ENCODE measurements at places on chromosomes 6 and 20.

GRCh38 chr20:35826397-35826998 is 54.7 kb downstream of the PHF20 start:
- DNase-seq, result no peak

DNA sequence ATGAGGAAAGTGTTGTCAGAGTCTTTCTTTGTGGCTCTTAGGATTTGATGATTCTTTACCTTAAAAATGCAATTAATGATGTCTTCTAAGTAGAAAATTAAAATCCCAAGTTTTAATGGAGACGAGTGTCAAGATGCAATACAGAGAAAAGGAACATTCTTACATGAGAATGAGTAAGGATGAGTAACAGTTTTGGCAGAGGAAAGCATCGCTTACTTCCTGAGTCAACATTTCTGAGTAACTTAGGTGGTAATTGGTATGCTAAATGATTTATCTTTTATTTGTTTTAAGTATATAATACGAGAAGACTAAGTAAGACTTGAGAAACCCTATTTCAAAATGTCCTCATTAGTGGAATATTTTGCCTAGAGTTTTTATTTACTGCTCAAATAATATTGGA is 101.3 kb downstream of the RTN4IP1 start:
- DNase-seq, result no peak

GRCh38 chr6:135075018-135075417 is 20.4 kb upstream of the HBS1L start:
- no peak for DNase-seq

GRCh38 chr20:42744756-42745465 is 444.8 kb downstream of the PTPRT start:
- DNase-seq, result no peak

DNA sequence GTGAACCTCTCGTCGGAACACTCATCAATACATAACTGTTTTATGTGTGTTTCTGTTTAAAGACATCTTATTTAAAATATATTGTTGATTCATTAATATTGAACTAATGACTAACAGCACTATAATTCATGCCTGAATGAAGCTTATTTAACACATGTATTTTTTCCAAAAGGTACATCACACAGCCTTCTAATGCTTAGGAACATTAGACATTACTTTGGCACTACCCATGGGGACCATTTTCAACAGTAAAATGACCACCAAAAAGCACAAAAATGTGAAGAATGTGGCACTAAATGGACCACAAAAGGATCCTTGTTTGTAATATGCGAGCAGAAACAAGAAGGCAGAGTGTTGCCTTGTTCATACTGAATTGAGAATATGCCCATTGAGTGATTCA is 109.2 kb downstream of the CEP57L1 start:
- no peak for DNase-seq

DNA sequence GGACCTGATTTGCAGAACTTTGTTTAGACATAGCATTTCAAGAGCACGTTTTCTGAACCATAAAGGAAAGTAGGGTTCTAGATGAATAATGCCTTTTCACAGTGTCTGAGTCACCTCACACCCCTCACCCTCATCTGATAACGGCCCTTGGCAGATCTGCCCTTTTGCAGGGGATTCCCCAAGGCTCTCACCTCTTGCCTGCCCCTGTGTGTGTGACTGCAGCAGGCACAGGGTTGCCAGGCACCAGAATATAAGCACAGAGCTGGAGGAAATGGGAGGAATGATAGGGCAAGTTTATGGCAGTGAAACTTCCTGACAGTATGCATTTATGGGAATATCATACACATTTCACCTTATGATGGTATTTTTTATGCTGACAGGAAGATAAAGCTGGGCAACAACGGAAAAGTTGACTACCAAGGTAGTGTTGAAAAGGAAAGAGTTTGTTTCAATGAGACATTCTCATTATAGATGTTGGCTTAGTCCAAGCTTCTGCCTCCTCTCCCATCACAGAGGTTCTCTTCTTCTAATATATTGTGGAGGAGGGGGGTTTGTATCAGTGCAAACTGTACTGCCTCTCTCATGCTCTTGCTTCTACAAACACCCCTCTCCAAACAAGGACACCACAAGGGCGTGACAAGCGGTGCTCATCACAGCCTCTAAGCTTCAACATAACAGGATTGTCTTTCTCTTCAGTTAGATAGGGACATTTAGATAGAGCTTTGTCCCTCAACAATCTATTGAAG is 101.5 kb upstream of the BACH2 start:
- peak; percentile 75 for DNase-seq

- DNase-seq, result no peak
Observed at GRCh38 chr6:106744781-106745180, 115.4 kb downstream of the QRSL1 start.

- DNase-seq, result no peak
Observed at GRCh38 chr6:125738276-125738675, 11.2 kb upstream of the HEY2 start.

GRCh38 chr20:41038878-41039404 is 10.3 kb downstream of the TOP1 start:
- DNase-seq, result no peak

DNA sequence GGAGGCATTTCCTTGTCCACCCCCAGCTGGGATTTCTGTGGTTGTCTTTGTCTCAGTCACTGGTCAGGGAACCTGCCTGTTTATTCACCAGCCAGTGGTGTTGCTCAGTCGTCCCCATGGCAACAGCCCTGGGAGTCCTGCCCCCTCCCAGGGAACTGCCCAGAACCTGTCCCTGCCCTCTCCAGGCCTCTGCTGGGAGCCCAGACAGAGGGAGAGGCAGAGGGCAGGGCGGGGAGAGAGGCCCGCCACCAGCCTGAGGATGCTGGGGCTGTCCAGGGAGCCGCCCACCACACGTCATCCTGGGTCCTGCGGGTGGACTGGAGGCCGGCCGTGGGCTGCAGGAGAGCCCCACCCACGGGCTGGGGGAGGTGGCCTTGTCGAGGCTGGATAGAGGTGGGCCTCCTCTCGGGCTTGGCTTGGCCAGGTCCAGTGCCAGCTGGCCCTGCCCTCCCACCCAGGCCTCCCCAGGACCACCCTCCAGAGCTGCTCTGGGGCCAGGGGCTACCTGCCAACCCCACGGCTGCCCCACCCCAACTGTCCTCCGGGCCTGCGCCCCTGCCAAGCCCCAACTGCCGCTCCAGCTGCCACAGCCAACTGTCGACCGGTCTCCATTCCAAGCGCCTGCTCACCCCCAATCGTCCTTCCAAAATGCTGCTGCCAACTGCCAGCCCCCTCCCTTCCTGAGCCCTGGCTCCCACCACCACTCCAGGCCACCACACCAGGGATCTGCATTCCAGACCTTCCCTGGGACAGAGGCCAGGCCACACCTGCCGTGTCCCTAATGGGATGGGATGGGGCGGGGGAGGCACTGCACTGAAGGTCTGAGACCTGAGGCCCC is 4.2 kb upstream of the ZBTB46 start:
- no peak for DNase-seq

GRCh38 chr20:62460678-62461077 is 15.1 kb downstream of the GATA5 start:
- DNase-seq, result no peak

DNA sequence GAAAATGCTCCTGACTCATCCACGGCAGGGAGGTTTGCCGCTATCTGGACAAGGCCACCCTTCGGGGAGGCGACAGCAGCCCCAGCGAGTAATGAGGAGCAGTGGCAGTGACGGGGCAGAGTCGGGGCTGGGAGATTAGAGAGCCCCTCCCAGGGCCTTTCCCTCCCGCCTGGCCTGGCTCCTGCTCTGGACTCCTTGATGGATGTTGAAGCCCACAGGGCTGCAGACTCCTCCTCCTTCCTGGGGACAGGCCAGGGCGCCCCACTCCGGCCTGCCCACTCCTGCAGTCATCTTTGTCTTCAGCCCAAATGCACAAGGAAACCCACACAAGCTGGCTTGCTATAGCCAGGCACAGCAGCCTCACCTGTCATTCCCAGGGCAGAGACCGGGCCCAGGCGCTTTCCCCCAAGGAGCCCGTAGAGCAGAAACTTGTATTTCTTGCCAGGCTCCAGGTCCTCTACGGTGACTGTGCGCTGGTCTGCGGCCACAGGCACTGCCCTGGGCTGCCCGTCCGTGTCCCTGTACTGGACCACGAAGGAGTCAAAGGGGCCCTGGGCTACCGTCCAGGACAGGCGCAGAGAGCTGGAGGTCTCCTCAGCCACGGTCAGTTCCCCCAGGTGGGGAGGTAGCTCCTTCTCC is 7.7 kb downstream of the CYP21A2 start:
- DNase-seq, result no peak

DNA sequence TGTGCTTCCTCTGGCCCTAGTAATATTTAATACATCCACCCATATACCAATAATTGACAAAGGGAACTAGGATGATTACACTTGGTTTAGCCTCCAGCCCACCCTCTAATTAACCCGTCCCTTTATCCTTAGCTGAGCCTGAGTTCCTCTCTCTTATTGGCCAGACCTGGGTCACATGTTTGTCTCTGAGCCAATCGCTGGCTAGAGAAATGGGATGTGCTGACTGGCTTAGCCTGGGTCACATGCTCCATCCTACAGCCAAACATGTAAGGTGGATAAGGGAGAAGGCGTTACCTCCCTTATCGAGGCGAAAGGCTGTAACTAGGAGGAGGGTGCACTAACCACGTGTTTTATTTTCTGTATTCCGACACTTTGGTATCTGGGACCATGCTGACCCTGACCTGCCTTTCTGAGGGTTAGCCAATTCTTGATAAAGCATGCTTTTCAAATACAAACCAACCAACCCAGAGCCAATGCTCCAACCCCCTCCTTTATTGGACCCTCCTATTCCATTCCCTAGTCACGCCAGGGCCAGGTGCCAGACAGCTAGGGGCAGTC is 262.7 kb downstream of the PREX1 start:
- no peak for DNase-seq

DNA sequence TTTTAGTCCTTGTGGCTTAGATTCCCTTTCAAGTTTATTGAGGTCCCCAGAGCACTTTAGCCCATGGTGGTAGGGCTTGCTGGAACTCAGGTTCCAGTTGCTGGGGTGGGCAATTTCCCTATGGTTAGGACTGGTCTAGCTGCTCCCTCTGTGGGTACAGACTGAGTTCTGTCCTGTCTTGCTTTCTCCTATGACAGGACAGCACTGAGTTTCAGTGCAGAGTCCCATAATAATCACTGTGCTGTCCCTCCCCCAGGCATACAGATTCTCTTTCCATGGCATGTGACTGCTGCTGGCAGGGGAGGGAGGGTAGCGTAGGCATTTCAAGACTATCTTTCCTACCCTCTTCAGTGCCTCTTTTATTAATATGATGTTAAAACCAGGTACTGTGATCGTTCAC is 17.1 kb upstream of the ERVFRD-1 start:
- DNase-seq, result no peak

DNA sequence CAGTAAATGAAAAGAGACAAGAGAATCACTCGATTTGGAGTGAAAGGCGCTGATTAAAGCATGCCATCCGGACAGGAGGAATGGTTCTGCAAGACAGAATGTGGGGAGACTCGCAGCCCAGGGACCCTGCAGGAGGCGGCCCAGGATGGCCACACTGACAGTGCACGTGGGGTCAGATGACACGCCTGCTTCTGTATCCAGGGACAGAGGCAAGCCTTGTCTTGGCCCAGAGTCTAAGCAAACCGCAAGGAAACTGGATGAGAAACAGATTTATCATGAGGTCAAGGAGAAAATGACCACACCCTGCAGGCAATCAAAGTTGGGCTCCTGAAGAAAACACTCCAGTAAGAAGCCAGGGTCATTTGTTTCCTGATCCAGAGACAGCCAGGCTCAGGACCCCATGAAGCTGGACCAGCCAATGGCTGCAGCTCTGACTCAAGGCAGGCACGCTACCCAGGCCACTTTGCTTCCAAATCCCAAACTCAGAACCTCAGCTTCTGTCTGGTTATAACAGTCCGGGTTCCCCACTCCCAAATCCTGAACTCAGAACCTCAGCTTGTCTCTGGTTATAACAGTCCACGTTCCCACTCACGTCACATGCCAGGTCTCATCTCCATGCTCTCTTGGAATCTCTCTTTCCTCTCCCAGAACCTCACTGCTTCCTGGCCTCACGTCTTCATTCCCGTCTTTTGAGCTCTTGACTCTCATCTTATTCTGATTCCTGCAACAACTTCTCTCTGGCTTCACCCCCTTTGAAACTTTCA is 144.9 kb upstream of the THBS2 start:
- DNase-seq, result no peak

GRCh38 chr20:8305449-8305978 is 173.4 kb downstream of the PLCB1 start:
- peak; percentile 31 for DNase-seq

GRCh38 chr20:11221046-11221445 is 547.2 kb upstream of the JAG1 start:
- DNase-seq, result no peak

DNA sequence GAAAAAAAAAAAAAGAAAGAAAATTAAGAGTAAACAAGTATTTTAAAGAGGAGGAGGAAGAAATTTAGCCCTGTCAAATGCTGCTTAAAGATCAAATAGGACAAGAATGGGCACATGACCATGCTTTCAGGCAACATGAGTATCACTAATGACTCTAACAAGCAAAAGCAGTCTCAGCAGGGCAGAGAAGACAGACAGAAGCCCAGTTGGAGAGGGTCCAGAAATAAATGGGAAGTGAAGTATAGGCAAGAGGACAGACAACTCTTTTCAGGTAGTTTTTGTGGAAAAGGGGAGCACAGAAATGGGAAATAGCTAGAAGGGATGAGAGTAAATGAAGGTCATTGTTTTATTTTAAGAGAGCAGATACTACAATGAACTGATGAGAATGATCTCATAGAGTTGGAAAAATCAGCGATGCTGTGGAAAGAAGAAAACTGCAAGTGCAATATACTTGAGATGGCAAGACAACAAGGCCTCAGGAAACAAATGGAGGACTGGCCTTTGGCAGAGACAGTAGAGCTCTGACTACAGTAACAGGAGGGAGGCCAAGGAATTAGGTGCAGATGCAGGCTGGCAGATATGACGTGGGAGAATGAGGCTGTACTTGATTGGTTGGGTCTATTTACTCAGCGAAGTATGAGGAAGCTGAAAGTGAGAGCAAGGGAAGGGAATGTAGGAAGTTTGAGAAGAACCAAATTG is 40.3 kb downstream of the KIF6 start:
- DNase-seq, result no peak

GRCh38 chr6:157268396-157268795 is 54.9 kb downstream of the TMEM242 start:
- DNase-seq, result no peak

- no peak for DNase-seq
Observed at GRCh38 chr6:134245041-134245440, 72.9 kb downstream of the SGK1 start.

DNA sequence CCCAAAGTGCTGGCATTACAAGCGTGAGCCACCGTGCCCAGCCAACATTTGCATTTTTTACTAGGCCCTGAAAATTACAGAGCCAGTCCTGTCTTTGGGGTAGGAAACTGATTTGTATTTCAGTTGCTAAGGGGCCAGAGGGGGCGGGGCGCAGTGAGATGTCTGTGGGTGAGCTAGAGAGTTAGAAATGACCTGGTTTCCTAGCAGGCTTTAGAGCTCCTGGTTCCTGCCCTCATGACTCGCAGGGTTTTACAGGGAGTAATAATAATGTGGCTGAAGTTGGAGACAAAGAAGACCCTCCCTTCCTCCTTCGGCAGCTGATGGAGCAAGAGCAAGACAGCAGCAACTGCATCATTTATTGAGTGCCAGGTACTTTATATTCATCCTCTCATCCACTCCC is 131.5 kb downstream of the TFAP2C start:
- DNase-seq, result no peak

GRCh38 chr6:108945681-108946159 is 97.5 kb downstream of the ARMC2 start:
- no peak for DNase-seq

GRCh38 chr6:16319813-16320532 is 81.6 kb downstream of the GMPR start:
- DNase-seq, result peak; percentile 20
